RWPE1 (cell line): ENCODE measurements at places on chromosomes 7 and 10.

- no peak for DNase-seq
These were observed 287.9 kb downstream of the TNS3 start for GRCh38 chr7:47293884-47294555.

DNA sequence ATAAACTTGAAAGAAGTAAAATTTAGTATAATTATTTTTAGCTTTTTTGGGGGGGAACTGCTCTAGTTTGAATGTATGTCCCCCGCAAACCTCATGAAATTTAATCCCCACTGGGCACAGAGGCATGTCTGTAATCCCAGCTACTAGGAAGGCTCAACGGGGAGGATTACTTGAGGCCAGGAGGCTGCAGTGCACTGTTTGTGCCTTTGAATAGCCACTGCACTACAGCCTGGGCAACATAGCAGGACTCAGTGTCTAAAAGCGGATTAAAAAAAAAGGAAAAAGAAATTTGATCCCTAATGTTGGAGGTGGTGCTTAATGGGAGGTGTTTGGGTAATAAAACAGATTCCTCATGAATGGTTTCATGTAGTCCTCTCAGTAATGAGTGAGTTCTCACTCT lies 43.1 kb upstream of the PHF14 start:
- DNase-seq = no peak

GRCh38 chr7:25385506-25386136 lies 157.3 kb upstream of the NPVF start:
- DNase-seq = no peak

GRCh38 chr7:150852371-150852905 lies at the start of gene AOC1:
AOC1 (plus strand) TSS chr7:150852517; CDS start chr7:150856471, 3,954 bp downstream.
- no peak for DNase-seq

- DNase-seq = peak; percentile 27
These were observed 293.0 kb upstream of the IMMP2L start for GRCh38 chr7:111855161-111855841.

DNA sequence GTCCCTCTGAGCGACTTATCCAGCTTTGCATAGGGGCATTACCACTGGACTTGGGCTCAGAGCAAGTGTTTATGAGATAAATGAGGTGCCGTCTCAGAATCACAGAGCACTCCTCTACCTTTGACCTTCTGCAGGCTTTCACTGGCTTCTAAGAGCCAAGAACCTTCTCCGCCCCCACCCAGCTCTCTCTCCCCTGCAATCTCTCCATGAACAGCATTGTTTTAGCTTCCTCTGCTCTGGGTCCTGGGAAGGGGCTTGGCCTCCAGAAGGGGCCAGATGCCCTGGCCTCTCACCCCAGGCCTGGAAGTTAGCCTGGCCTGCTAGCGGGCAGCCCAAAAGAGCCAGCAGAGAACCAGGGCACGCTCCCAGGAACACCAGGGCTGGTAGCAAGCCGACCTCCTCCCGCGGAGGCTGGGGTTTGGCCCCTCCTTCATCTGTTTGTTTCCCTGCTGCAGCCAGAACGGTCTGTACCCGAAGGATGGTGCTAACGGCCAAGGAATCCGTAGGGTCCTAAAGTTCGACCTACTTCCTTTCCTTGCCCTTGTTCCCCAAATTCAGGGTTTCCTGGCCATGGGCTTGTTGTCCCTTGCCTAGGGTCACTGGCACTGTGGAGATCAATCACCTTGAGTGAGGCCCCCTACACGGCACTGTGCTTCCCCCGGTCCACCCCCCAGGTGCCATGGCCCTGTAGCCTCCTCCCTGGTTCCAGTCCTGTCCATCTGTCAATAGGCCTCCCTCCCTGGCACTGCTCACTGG lies 18.7 kb upstream of the DDIT4 start:
- DNase-seq = peak; percentile 90

GRCh38 chr10:70669015-70669414 lies 3.3 kb upstream of the ADAMTS14 start:
- DNase-seq = no peak

- no peak for DNase-seq
These were observed 195.3 kb upstream of the AHR start for GRCh38 chr7:17103170-17103569.

- DNase-seq = peak; percentile 33
These were observed 110.5 kb downstream of the EBF3 start for GRCh38 chr10:129853562-129853903.

DNA sequence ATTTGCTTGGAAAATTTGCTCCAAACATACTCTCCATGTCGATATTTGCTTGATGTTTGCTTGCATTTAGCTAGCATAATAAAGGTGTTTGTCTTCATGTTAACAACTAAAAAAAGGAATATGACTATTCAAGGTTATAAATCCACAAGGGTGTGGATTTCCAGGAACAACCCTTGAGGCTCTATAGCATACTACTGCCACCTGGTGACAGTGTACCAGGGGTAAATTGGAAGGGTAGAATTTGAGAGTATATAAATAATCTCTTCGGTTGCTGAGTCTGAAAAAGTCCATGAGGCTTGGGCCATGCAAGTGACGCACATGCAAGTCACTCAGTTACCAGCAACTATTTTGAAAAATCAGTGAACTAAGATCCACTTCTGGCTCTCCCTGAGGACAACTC lies 68.4 kb downstream of the SLIT1 start:
- DNase-seq = peak; percentile 53

DNA sequence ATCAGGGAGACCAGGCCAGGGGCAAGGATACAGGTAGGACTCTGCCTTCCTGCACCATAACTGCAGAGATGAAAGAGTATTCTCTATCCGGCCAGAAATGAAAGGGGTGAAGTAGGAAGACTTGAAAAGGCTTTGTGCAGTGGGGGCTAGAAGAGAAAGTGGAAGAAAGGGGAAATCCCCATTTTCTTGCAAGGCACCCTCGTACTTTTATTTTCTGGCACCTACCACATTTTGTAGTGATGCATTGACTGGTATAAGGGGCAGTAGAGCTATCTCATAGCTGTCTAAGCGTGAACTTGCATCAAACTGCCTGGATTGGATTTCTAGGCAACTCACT lies 752 bp upstream of the CAMK2G start:
- no peak for DNase-seq

DNA sequence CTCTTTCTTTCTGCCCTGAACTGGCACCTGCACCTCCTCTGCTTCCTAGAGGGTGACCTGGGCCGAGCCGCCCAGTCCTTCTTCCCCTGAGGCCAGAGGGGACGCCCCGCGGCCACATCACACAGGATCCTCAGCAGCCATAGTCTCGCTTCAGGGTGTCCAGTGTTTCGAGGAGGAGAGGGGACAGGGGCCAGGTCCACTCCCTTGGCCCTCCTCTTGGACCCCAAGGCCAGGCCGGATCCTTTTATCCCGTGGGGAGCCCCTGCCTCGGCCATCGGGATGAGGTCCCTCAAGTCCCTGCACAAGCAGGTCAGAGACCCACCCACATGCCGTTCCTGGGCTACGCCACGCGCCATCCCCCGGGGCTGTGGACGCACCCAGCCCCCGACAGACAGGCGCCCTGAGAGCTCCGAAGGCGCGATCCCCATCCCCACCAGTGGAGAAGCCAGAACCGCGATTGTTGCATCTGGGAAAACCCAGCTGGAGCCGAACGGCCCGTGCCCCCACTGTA lies 3.6 kb downstream of the BHLHA15 start:
- no peak for DNase-seq

- DNase-seq = no peak
These were observed 473.0 kb upstream of the MGMT start for GRCh38 chr10:128993911-128994538.

GRCh38 chr7:5767066-5767465 lies 14.4 kb downstream of the RNF216 start:
- no peak for DNase-seq

- no peak for DNase-seq
These were observed 417.9 kb upstream of the LRGUK start for GRCh38 chr7:133709036-133709880.
